ENCODE measurements at places on chromosomes 3 and 15. TPM values are rescaled to one million over a fixed set of nuclear protein-coding genes. Genes with fewer than 3 reads are reported as not detected.
A peak's percentile ranks its signal among the peaks of the same experiment; 100 is the strongest.

IQGAP1 gene
- total RNA-seq = 228 TPM

C3orf20 gene
- not detected for total RNA-seq

RAD51 gene
- total RNA-seq = 30.3 TPM

DPPA4 gene
- total RNA-seq = 0.26 TPM

AHSG gene
- 0.85 TPM for total RNA-seq

GP5 gene
- total RNA-seq = 0.05 TPM

DNA sequence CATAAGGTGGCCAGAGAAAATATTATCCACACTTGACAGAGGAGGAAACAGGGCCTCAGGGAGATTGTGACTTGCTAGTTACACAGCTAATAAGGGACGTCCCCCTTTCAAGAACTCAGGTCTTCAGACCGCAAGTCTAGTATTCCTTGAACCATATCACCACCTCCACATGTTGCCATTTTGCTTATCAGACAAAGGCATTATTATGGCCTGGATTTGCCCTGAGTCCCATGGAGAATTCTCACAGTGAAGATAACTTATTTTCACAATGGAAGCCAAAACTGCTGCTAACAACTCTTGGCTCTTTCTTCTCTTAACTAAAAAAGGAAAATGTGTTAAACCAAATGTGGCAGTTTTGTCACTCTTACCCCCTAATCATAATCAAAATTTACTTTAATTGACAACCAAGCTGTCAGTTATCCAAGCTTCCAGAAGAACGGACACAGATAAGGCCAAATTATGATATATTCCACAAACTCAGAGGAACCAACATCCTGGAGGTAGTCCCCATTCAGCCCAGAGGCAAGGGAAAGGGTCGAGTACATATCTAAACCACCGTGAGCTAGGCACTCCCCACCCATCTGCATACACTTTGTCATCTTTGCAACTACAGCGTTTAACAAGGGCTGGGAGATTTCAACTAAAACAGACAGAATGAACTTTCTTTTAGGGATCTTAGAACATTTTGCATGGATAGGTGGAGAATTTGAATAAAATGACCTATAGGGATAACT is 63.6 kb upstream of the THBS1 start:
- H3K27ac ChIP-seq = no peak overlapping the region
- H3K4me3 ChIP-seq = no peak overlapping the region
- H3K36me3 ChIP-seq = no peaks in the 10 kb centered on the region
- no peak for DNase-seq
- no peaks in the 10 kb centered on the region for H3K27me3 ChIP-seq

GRCh38 chr3:195032955-195033354 is 238.0 kb downstream of the XXYLT1 start:
- no peaks in the 10 kb centered on the region for H3K36me3 ChIP-seq
- no peak for DNase-seq
- H3K27me3 ChIP-seq = no peaks in the 10 kb centered on the region
- peaks cover 56% of the 10 kb centered on the region for H3K4me1 ChIP-seq
- H3K4me3 ChIP-seq = no peak overlapping the region

DNA sequence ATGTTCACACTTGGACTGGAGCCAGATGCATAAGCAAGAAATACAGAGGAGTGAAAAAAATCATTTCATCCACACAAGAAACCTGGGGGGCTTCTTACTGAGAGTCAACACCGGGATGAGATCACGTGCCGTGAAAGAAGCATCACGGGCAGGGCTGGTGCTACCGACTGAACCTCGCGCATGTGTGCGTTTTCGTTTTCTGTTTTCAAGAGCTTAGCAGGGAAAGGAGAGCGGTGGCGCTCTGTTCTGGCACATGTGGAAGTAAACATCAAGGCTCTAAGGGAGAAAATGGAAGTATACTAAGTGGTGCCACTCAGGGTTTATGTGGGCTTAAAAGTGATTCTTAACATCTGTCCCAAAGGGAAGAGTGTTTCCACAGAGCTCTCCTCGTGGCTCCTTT is 55.9 kb downstream of the VGLL4 start:
- H3K27ac ChIP-seq = peak overlapping the region; percentile 96
- no peaks in the 10 kb centered on the region for H3K36me3 ChIP-seq
- no peaks in the 10 kb centered on the region for H3K27me3 ChIP-seq
- no peak overlapping the region for H3K4me3 ChIP-seq

DNA sequence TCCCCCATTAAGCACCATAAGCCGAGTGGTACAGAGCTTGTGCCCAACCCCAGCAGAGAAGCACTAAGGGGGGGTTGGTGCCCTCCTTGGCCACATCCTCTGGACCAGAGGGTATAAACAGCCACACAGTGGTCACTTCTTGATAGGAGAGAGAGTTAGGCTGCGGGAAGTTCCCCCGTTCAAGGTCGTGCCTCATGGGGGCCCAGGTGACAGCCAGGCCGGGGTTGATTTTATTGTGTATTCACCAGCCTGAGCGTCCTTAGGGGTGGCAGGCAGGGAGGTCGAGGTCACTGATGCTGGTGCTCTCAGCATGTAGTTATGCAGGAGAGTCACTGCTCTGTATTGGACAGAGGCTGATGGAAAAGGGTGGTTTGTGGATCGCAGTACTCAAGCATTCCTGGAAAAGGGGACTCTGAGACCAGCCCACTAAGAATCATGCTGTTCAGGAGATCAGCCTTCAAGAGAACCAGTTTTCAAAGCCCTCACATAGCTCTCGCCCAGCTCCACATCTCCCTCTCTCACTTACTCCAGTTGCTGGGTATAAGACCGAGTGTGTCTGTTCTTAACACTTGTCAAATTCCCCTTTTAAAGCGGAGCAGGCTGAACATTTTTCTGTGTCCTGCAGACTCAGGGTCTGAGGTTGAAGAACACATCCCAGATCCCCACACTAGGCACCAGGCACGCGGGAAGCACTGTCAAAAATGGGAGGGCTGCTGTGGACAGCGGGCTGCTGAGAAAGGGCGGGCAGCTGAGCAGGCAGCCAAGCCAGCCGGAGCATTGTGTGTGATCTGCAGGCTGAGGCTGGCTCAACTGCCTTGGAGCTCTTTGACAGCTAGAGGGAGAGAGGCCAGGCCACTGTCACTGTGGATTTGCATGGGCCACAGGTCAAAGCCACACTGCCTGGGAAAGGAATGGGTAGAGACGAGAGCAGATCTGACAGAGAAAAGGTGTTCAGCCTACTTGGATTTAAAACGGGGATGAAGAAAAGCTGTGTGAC is 279.3 kb upstream of the LRRFIP2 start:
- no peak overlapping the region for H3K27ac ChIP-seq
- no peak for DNase-seq
- H3K36me3 ChIP-seq = no peaks in the 10 kb centered on the region
- H3K4me3 ChIP-seq = no peak overlapping the region

GRCh38 chr15:27036210-27036609 is 65.2 kb downstream of the GABRG3 start:
- no peaks in the 10 kb centered on the region for H3K4me1 ChIP-seq
- no peak for DNase-seq
- no peaks in the 10 kb centered on the region for H3K27me3 ChIP-seq

DNA sequence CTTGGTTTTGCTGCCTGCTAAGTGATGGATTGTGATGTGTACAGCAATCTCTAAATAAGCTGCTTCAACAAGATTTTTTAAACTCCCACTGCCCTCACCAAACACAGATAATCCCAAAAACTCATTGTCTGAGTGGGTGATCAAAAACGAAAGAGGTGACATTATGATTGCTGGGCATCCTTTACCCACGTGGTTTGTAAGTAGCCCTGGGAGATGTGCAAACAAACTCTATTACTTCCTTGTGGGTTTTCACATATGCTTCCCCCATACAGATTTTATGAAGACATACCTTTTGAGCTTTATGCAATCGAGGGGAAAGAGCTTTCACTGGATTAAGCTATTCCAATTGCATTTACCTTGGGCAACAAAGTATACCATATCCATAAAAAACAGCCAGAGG is 1000.4 kb downstream of the FHIT start:
- no peaks in the 10 kb centered on the region for H3K36me3 ChIP-seq
- H3K4me1 ChIP-seq = no peaks in the 10 kb centered on the region
- H3K4me3 ChIP-seq = no peak overlapping the region

- no peaks in the 10 kb centered on the region for H3K27me3 ChIP-seq
- H3K36me3 ChIP-seq = no peaks in the 10 kb centered on the region
- no peak for DNase-seq
- H3K27ac ChIP-seq = no peak overlapping the region
- no peak overlapping the region for H3K4me3 ChIP-seq
Observed at GRCh38 chr3:188590557-188590956, 436.6 kb downstream of the LPP start.

DNA sequence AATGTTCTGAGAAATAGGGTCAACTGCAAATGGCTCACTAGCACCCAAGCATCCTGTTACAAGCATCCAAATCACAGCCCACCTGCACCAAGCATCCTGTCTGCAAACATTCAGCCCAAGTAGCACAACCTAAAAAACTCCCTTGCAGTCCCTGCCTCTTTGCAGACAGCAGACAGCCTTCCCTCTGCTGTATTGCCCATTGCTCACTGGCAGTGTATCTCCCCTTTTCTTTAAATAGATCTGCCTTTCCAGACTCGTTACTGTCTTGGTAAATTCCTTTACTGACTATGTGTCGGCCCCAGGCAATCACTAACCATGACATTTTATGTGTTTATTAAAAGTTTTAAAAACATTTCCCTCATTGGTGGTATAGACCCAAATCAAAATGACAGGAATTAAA is 155.4 kb downstream of the ADAMTSL3 start:
- H3K4me1 ChIP-seq = no peaks in the 10 kb centered on the region
- H3K36me3 ChIP-seq = no peaks in the 10 kb centered on the region
- no peaks in the 10 kb centered on the region for H3K27me3 ChIP-seq
- DNase-seq = no peak

- H3K27ac ChIP-seq = no peak overlapping the region
- H3K36me3 ChIP-seq = no peaks in the 10 kb centered on the region
- H3K4me1 ChIP-seq = no peaks in the 10 kb centered on the region
- H3K4me3 ChIP-seq = no peak overlapping the region
- H3K27me3 ChIP-seq = no peaks in the 10 kb centered on the region
Observed at GRCh38 chr3:66554178-66554577, 53.4 kb upstream of the LRIG1 start.

DNA sequence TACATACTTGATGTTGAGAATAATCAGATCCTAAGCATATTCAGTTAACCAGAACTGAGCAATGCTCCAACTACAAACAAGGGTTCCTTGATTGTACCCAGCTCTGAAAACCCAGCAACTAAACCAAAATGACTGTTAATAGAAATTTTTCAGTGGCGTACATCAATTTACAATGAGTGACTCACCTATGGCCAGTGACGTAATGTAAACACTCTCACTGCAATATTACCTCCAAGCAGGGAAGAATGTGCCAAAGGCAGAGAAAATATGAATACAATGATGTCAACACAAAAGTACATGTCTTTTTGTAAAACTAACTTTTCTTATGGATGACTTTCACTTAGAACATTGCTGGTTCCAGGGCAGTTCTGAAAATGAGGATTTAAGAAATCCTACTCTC is 611.3 kb downstream of the EDEM1 start:
- DNase-seq = no peak
- H3K27ac ChIP-seq = no peak overlapping the region
- H3K36me3 ChIP-seq = no peaks in the 10 kb centered on the region
- H3K27me3 ChIP-seq = no peaks in the 10 kb centered on the region
- H3K4me1 ChIP-seq = no peaks in the 10 kb centered on the region

DNA sequence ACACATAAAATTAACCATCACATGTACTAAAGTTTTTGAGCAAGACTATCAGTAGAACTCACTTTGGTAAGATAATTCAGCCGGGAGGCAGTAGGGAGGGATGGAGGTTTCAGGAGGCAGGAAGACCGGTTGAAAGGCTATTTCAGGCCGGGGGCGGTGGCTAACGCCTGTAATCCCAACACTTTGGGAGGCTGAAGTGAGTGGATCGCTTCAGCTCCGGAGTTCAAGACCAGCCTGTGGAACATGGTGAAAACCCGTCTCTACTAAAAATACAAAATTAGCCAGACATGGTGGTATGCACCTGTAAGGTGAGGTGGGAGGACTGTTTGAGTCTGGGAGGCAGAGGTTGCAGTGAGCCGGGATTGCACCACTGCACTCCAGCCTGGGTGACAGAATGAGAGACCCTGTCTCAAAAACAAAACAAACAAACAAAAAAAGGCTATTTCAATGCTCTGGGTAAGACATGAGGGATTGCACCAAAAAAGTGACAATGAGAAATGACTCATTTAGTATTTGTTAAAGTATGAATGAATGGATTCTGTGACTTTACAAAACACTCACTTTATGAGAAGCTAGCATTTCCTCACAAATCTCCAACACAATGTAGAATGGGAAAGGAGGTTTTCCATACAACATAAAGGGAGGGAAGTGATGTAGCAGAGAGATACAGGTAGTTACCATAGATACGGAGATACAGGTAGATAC is 43.9 kb downstream of the SH3BP5 start:
- no peaks in the 10 kb centered on the region for H3K27me3 ChIP-seq
- H3K4me1 ChIP-seq = no peaks in the 10 kb centered on the region
- no peaks in the 10 kb centered on the region for H3K36me3 ChIP-seq
- H3K4me3 ChIP-seq = no peak overlapping the region
- H3K27ac ChIP-seq = no peak overlapping the region

DNA sequence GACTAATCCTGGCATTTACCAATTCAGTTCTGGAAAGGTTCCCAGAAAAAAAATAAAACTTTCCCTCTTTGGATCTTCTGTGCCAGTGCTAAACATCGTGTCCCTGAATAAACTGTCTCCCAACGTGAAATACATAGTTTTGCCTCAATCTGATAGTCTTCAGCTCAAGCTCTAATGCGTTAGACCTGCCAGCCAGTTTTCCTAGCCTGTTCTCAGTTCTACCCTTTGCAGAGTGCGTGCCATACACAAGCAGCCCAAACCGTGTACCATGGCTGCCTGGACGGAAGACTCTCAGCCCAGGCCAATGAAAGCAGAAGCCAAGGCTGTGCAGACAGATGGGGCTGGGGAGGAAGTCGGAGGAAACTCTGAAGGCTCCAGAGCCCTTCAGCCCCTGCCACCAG is 11.4 kb upstream of the OCA2 start:
- DNase-seq = no peak
- peaks cover 2% of the 10 kb centered on the region for H3K36me3 ChIP-seq
- no peak overlapping the region for H3K27ac ChIP-seq
- no peaks in the 10 kb centered on the region for H3K27me3 ChIP-seq
- no peak overlapping the region for H3K4me3 ChIP-seq

GRCh38 chr15:20345401-20345958 is 196.1 kb downstream of the GOLGA6L6 start:
- H3K36me3 ChIP-seq = no peaks in the 10 kb centered on the region
- no peaks in the 10 kb centered on the region for H3K4me1 ChIP-seq
- no peak overlapping the region for H3K27ac ChIP-seq
- no peak overlapping the region for H3K4me3 ChIP-seq

GRCh38 chr3:188348435-188349244 is 194.7 kb downstream of the LPP start:
- no peak overlapping the region for H3K4me3 ChIP-seq
- H3K4me1 ChIP-seq = no peaks in the 10 kb centered on the region
- no peaks in the 10 kb centered on the region for H3K27me3 ChIP-seq
- no peaks in the 10 kb centered on the region for H3K36me3 ChIP-seq
- no peak for DNase-seq
- H3K27ac ChIP-seq = no peak overlapping the region

All from Panc1 (cell line).